Glutamatergic neuron (in vitro differentiated cells): ENCODE measurements at places on chromosomes 2 and 18. TPM values are rescaled to one million over a fixed set of nuclear protein-coding genes. Genes with fewer than 3 reads are reported as not detected.

- peaks cover 16% of the 10 kb centered on the region for H3K4me1 ChIP-seq
- no peak overlapping the region for H3K27ac ChIP-seq
- no peak for DNase-seq
- H3K4me3 ChIP-seq, result no peak overlapping the region
- peaks cover 1% of the 10 kb centered on the region for H3K27me3 ChIP-seq
These were observed 46.4 kb downstream of the ADI1 start for GRCh38 chr2:3472966-3473365.

DNA sequence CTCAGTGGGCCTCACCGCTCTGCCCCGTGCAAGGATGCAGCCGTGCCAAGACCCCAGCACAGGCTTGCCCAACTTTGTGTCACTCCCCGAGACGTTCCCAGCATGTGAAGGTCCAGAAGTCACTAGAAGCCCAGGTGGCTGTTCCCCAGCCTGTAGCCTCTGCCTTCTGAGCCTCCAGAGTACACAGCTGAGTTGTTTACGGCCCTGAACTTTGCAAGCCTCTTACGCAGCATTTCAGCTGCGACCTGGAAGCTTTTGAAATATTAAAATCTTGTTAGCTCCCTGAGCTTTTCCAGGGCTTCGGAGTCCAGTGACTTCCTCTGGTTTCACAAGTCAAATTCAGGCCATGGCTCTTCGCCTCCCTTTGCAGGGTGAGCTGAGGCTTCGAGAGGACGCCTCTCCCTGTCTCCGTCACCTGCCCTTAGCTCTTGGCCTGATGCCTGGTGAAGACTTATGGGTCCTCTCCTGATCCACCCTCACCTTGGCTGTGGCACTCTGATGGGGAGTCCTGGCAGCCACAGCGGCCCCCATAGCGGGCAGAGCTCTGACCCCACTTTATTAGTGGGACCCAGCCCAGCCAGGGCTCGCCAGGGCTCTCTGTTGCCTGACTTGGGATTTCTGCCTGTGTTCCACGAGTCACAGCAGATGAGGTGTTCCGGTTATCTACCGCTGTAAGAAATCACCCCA is 76.5 kb upstream of the HPCAL1 start:
- no peaks in the 10 kb centered on the region for H3K36me3 ChIP-seq
- no peaks in the 10 kb centered on the region for H3K4me1 ChIP-seq
- H3K27ac ChIP-seq, result no peak overlapping the region
- no peak for DNase-seq
- H3K4me3 ChIP-seq, result no peak overlapping the region

DNA sequence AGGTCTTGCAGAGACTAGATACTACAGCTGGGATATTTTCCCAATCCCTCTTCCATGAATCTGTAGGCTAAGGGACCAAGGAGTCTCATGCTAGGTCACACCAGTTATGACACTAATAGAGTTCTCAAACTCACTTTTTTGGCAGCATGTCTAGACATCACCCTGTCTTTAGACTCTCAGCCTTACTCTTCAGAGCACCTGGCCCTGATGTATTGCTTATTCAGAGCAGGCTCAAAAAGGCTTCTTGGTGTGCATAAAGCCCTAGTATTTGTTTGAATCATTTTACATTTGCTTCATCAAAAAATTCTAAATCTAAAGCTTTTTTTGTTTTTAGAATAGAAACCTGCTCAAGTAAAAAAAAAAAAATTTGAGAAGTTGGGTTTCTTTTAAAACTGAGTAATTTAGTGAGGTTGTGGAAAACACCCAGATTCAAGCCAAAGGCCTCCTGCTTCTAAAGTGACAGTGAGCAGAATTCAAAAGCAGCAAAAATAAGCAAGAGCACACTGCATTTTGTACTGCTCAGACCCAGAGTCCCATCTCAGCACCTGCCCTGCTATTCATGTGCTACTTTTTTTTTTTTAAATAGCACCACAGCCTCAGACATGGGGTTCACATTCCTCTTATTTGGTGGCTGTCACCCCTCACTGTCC is 18.0 kb upstream of the DNAH6 start:
- H3K4me3 ChIP-seq, result no peak overlapping the region
- H3K4me1 ChIP-seq, result no peaks in the 10 kb centered on the region
- DNase-seq, result no peak
- no peaks in the 10 kb centered on the region for H3K36me3 ChIP-seq
- peaks cover 2% of the 10 kb centered on the region for H3K27me3 ChIP-seq

GRCh38 chr2:129711816-129712675 is 267.4 kb upstream of the RAB6C start:
- H3K27me3 ChIP-seq, result peaks cover 3% of the 10 kb centered on the region
- no peaks in the 10 kb centered on the region for H3K36me3 ChIP-seq
- no peak for DNase-seq
- peaks cover 23% of the 10 kb centered on the region for H3K4me1 ChIP-seq

- peaks cover 14% of the 10 kb centered on the region for H3K27me3 ChIP-seq
- peaks cover 36% of the 10 kb centered on the region for H3K4me1 ChIP-seq
- no peak overlapping the region for H3K4me3 ChIP-seq
- peaks cover 4% of the 10 kb centered on the region for H3K36me3 ChIP-seq
These were observed 24.2 kb upstream of the PRLH start for GRCh38 chr2:237542001-237542704.

- DNase-seq, result no peak
- H3K27ac ChIP-seq, result no peak overlapping the region
- no peak overlapping the region for H3K4me3 ChIP-seq
- H3K4me1 ChIP-seq, result no peaks in the 10 kb centered on the region
- H3K36me3 ChIP-seq, result no peaks in the 10 kb centered on the region
These were observed 141.8 kb downstream of the ACKR3 start for GRCh38 chr2:236711440-236711839.

DNER gene
- total RNA-seq, result 36.0 TPM

TAF4B gene
- 1.4 TPM for total RNA-seq

PAX8 gene
- total RNA-seq, result 1.4 TPM

RBMS1 gene
- total RNA-seq, result 142 TPM
